NCI-H1694 (cell line): ENCODE measurements at places on chromosomes 5 and 9.

DNA sequence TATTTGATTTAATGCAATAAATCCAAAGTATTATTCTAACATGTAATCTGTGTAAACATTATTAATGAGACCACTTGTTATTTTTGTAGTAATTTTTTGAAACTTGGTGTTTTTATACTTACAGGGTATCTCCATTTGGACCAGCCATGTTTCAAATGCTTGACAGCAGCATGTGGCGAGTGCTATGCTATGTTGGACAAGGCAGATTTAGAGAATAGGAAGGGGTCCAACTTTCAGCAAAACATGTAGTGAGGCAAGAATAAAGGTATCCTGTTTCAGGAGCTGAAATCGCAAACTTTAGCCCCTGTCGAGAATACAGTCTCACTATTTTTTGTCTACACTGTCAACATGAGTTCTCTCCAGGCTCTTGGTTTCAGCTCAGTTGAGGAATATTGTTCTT lies 33.7 kb downstream of the SNX24 start:
- DNase-seq = no peak

DNA sequence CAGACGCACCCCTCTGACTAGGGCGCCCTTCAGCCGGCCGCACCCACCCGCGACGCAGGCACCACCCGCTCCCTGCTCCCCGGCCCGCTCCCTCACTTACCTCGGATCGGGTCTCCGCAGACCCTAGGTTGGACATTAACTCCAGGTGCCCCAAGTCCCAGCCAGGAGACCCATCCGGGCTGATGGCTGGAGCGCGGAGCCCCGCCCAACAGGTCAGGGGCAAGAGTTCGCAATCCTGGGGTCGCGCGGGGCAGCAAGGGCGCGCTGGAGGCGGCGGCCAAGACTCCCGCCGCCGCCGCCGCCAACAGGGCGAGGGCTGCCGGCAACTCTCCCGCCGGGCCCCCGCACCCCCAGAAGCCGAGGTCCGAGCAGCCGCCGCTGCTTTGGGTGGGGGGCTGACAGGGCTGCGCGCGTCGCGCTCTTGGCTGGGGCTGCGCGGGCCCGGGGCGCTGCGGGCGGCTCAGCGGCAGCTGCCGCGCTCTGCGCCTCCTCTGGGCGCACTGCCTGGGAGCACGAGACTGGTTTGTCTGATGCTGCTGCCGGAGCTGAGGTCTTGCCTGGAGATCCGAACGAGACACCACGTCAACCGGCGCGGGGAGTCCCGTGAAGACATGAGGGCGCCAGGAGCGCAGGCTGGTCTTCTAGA lies at the start of gene GDNF:
Gene GDNF (minus strand): TSS at position 635 of the 646 bp plus-strand sequence. CDS start 5,245 bp downstream, outside the sequence.
- DNase-seq = peak; percentile 36

DNA sequence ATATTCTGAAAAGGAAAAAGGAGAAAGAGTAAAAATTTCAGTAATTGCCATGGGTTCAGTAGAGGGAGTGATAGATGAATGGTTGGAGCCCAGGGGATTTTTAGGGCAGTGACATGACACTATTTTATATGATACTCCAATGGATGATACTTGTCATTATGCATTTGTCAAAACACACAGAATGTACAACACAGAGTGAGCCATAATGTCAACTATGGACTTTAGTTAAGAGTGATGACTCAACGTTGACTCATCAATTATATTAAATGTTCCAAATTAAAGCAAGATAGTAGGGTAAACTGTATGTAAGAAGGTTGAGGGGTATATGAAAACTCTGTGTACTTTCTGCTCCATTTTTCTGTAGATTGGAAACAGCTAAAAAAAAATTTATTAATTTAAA lies 586.4 kb downstream of the TAF11L14 start:
- no peak for DNase-seq

- DNase-seq = no peak
Observed at GRCh38 chr9:129027685-129028191, 393 bp downstream of the SH3GLB2 start.

GRCh38 chr9:136081826-136082495 lies 13.1 kb downstream of the NACC2 start:
- DNase-seq = no peak
